ENCODE measurements at places on chromosomes 13 and 19. TPM values are rescaled to one million over a fixed set of nuclear protein-coding genes. Genes with fewer than 3 reads are reported as not detected.

Gene CEACAM7
- not detected for polyA plus RNA-seq

Gene FGF9
- polyA plus RNA-seq = 0.13 TPM

DNA sequence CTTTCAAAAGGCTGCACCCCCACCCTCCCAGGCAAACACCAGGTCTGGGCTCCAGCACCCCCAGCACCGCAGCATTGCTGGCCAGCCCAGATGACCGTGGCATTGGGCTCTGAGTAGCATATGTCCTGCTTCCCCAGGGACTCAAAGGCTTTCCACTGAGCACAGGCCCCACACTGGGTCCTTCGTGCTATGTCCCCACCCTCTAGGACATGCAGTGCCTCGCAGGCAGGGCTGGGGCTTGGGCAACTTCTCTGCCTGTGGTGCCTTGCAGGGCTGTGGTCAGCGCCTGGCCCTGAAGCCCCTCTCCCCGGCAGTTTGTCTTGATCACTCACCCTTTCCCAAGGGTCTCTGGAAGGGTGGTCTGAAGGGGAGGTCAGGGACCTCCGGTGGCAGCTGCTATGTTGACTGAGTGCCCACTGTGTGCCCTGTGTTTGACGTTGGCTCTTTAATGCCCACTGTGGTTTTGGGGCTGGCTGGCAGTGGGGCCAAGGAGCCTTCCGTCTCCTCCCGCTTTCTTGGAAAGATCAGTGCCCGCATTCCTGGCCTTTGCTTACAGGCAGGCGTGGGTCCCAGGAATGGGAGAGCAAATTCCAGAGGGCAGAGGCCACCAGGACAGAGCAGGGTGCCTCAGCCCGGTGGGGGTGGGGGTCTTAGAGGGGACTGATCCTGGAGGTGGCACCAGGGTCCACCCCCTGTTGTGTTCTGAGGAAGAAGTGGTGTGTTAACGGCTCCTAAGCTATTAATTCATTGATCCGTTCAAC, 20.3 kb upstream of the CRTC1 start:
- H3K4me3 ChIP-seq = no peak overlapping the region
- H3K27ac ChIP-seq = no peak overlapping the region
- H3K36me3 ChIP-seq = no peaks in the 10 kb centered on the region
- DNase-seq = no peak

DNA sequence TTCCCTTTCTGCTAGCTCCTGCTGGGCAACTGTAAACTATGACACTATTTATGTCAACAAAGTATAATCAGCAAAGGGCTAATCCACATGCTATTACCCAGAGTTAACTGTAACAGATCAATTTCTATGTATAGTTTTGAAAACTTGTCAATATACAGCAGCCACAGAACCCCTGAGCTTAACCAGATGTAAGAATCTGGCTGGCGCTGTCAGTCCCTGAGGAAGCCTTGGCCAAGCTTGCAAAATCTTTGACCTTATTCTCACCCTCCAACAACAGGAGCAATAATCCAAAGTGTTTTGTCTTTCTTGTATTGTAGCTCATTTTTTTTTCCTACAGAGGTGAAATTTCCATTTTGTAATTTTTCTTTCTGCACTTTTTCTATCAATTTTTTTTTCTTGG, 1230.1 kb upstream of the SLC10A2 start:
- H3K36me3 ChIP-seq = no peaks in the 10 kb centered on the region
- no peak for DNase-seq
- no peak overlapping the region for H3K4me3 ChIP-seq

- DNase-seq = no peak
- peaks cover 32% of the 10 kb centered on the region for H3K4me1 ChIP-seq
- no peak overlapping the region for H3K27ac ChIP-seq
- H3K27me3 ChIP-seq = no peaks in the 10 kb centered on the region
- H3K36me3 ChIP-seq = no peaks in the 10 kb centered on the region
These were observed 23.0 kb downstream of the NFIX start for GRCh38 chr19:13018035-13018914.

GRCh38 chr13:68697551-68697950, 1410.1 kb upstream of the ATXN8OS start:
- H3K27ac ChIP-seq = no peak overlapping the region
- no peak overlapping the region for H3K4me3 ChIP-seq
- no peak for DNase-seq
- H3K27me3 ChIP-seq = no peaks in the 10 kb centered on the region
- H3K4me1 ChIP-seq = no peaks in the 10 kb centered on the region

GRCh38 chr19:10183926-10184325, 10.8 kb downstream of the DNMT1 start:
- H3K4me3 ChIP-seq = no peak overlapping the region
- no peak for DNase-seq
- no peak overlapping the region for H3K27ac ChIP-seq

- DNase-seq = peak; percentile 69
- H3K36me3 ChIP-seq = peaks cover 13% of the 10 kb centered on the region
- no peaks in the 10 kb centered on the region for H3K27me3 ChIP-seq
- H3K27ac ChIP-seq = peak overlapping the region; percentile 79
- peak overlapping the region; percentile 68 for H3K4me3 ChIP-seq
These were observed 1.1 kb upstream of the ZNF581 start for GRCh38 chr19:55642153-55643002.

GRCh38 chr13:103431856-103432255, 365.6 kb upstream of the SLC10A2 start:
- no peak overlapping the region for H3K27ac ChIP-seq
- DNase-seq = no peak
- no peaks in the 10 kb centered on the region for H3K4me1 ChIP-seq
- no peaks in the 10 kb centered on the region for H3K36me3 ChIP-seq
- no peak overlapping the region for H3K4me3 ChIP-seq

- no peak overlapping the region for H3K27ac ChIP-seq
- no peaks in the 10 kb centered on the region for H3K4me1 ChIP-seq
- H3K36me3 ChIP-seq = no peaks in the 10 kb centered on the region
These were observed 37.8 kb upstream of the GAS6 start for GRCh38 chr13:113901642-113902041.

- no peak overlapping the region for H3K4me3 ChIP-seq
- H3K27me3 ChIP-seq = no peaks in the 10 kb centered on the region
- H3K27ac ChIP-seq = no peak overlapping the region
- no peaks in the 10 kb centered on the region for H3K36me3 ChIP-seq
These were observed 9.7 kb downstream of the PRKACA start for GRCh38 chr19:14107581-14108461.

- no peak for DNase-seq
- no peaks in the 10 kb centered on the region for H3K36me3 ChIP-seq
- H3K4me3 ChIP-seq = no peak overlapping the region
- H3K27ac ChIP-seq = no peak overlapping the region
- no peaks in the 10 kb centered on the region for H3K27me3 ChIP-seq
These were observed 1582.1 kb upstream of the SLC10A2 start for GRCh38 chr13:104648291-104648690.

DNA sequence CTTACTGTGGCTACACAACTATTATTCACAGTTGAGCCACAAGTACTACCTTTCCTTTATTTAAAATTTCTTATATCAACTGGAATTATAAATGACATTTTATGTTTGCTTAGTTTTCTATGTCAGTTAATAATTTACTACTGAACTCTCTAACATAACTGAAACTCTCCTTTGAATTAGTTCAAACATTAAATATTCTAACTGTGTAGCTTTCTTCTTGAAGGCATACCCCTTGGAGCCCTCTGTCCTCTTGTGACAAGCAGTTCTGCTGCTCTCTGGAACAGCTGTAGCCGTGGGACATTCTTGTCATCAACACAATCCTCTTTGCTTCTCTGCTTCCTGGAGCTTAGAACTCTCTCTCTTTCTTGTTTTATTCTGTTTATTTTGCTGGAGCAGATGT, 244.8 kb downstream of the NHLRC3 start:
- no peak overlapping the region for H3K4me3 ChIP-seq
- DNase-seq = no peak
- H3K27ac ChIP-seq = no peak overlapping the region
- H3K4me1 ChIP-seq = no peaks in the 10 kb centered on the region
- no peaks in the 10 kb centered on the region for H3K36me3 ChIP-seq

DNA sequence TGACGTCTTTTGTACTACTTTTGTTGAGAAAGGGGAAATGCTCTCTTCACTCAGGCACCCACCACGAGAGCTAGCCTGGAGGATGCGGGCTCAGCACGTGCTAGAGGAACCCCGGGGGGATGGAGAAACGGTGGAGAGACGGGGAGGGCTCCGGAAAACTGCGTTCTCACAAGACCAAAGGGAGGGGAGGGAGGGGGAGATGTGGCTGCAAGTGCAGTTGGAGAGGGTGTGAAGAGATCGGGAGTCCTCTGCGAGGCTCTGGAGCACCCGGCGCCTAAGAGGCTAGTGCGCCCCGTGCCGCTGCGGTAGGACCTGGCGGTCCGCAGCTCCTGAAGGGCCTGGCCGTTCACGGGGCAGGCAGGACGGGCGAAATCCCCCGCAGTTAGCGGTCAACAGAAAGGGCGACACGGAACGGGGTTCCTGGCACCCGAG, 43.4 kb upstream of the XPO4 start:
- H3K27ac ChIP-seq = no peak overlapping the region
- peak; percentile 18 for DNase-seq
- H3K4me3 ChIP-seq = no peak overlapping the region

GRCh38 chr13:34064456-34065205, 246.7 kb downstream of the RFC3 start:
- no peak overlapping the region for H3K4me3 ChIP-seq
- no peaks in the 10 kb centered on the region for H3K27me3 ChIP-seq
- DNase-seq = no peak
- H3K36me3 ChIP-seq = no peaks in the 10 kb centered on the region

DNA sequence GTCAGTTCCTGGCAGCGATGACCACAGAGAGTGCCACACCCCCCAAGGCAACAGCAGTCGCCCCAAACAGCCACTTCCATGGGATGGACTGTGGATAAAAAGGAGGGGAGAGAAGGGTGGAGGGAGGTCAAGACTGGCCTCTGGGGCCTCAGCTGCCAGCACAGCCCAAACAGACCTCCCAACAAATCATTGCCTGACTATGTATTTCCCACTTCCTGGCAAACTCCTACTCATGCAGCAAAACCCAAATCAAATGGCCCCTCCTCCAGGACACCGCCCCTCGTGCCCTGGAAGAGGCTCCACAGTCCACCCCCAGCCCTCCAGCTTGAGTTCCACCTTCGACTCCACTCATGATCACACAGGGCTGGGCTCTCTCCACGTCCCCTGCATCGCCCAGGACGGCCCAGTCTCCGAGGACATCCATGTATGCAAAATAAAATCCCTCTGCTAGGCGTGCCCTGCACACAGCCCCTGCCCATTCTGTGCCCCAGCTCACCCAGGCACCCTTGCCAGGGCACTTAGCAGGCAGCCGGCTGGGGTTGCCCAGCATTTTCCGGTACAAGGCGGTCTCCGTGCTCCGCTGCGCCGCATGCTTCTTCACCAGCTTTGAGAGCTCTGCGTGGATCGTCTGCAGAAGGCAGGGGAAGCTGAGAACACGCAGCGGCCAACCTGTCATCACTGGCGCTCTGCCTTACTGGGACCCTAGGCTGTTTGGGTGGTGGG, 10.5 kb upstream of the ELL start:
- H3K27me3 ChIP-seq = no peaks in the 10 kb centered on the region
- no peak for DNase-seq
- H3K36me3 ChIP-seq = peaks cover 33% of the 10 kb centered on the region

GRCh38 chr13:20247963-20248362, 15.8 kb upstream of the GJB6 start:
- no peak for DNase-seq
- H3K27me3 ChIP-seq = no peaks in the 10 kb centered on the region
- H3K36me3 ChIP-seq = no peaks in the 10 kb centered on the region
- H3K4me3 ChIP-seq = no peak overlapping the region
- H3K27ac ChIP-seq = no peak overlapping the region

DNA sequence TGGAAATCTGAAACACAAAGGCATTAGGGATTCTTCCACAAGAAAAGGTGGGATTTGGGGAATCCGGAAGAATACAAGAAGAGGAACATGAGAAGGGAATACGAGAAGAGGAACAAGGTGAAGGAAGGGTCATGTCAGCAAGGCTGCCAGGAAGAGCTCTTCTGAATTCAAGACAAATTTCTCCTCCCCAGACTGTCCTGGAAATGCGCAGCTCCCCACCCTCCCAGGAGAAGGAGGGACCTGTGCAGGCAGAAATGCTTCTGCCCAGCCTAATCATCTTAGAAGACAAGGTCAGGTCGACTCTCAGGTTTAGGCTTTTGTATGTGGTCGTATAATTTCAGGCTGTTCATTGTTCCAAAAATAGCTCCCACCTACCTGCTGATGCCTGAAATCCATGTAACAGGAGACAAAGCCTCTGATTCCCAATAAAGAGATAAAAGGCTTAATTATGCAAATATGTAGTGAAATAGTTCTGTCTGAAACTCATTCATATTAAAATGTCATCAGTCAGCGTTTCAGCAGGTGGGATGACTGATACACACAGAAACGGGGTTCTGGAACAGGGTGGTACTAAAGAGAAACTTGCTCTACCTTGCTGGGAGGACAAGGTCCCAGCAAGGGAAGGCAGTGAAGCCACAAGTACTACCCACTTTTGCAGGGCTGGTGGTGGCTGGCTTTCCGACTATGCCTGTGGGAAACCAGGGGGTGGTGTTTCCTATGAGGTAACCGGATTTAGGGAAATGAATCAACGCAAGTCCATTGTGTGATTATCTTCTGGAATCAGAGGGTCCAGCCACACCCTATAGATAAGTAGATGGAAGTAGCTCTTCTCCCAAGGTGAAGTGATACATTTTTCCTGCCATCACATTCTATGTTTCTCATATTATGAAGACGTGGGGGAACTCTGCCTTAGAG, 76.1 kb downstream of the KL start:
- H3K4me1 ChIP-seq = no peaks in the 10 kb centered on the region
- DNase-seq = no peak
- H3K27ac ChIP-seq = no peak overlapping the region
